ENCODE measurements at places on chromosomes 7 and 10.

GRCh38 chr10:103564776-103565520 lies 71.4 kb downstream of the NEURL1 start:
- no peak for DNase-seq

- DNase-seq: no peak
These were observed 3.8 kb downstream of the CYP3A43 start for GRCh38 chr7:99831595-99831994.

GRCh38 chr7:96719164-96719563 lies 9.5 kb upstream of the SEM1 start:
- no peak for DNase-seq

- no peak for DNase-seq
These were observed 120.0 kb downstream of the PPP1R9A start for GRCh38 chr7:95027234-95027872.

DNA sequence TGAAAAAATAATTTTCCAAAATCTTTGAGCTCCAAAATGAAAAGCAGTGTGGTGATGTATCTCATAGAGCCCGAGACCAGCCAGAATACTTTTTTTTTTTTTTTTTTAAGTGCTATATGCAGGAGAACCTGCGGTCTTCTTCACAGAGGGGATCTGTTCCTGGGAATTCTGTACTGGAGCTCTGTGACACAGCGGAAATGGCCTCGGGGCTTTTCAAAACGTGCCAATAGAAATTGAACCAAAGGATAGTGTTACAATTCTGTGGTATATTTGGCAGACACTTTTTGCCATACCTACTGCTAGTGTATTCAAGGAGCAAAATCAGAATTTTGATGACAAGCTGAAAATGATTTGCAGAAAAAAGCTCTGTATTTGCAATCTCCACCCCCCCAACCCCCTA lies 1429.3 kb upstream of the LRRTM3 start:
- DNase-seq: no peak

All from MV-4-11 (cell line).